Stimulated activated CD8-positive, alpha-beta memory T cell treated with anti-CD3 and anti-CD28 coated beads, Interleukin-4, amount 100 ng/mL, for 4 hours (primary cell): ENCODE measurements at places on chromosomes 3 and 15.

DNA sequence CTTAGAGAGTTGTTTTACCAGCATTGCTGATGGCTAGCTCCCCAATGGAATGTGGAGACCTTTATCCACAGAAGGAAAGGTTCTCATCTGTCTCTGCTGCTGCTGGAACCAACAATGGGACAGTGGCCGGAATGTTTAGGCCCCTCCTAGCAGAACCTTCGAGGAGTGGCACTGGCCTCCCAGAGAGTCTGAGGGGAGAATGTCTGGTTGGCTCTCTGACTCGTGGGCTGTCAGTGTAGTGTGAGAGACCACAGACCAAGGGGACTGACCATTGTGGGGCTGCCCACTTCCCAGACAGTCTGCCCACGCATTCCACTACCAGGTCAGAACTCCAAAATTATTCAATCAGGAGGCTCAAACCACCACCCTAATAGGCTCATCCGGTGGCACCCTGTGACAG lies 5.1 kb downstream of the RASL12 start:
- no peak for DNase-seq

- no peak for DNase-seq
These were observed 9.4 kb downstream of the SEMA3G start for GRCh38 chr3:52435246-52436101.

DNA sequence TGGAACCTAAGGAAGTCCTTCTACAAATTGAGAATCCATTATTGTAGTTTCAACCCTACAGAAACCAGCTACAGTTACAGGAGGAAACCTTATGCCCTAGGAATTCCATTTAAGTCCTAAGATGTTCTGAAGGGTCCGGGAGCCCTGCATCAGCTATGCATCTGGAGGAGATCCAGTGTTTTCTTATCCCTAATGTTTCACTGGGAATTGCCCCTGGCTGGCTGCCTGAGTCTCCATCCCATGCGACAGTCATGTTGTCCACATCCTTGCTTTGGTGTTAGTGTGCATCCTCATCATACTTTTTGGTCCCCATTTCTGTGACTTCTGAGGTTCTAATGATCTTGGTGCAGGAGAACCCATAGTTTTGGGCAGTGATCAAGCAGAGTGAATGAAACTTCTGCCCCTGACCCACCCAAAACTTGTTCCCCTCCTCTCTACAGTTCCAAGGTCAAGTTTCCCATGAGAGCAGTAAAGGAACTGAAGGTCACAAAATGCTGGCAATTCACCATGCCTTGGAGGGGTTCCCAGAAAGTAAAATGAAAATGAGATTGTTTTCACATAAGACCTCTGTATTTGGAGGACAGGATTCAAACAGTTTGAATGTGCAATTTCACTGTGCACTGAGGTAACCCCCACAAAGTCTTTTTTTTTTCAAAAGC lies 121.9 kb upstream of the PHLDB2 start:
- no peak for DNase-seq

DNA sequence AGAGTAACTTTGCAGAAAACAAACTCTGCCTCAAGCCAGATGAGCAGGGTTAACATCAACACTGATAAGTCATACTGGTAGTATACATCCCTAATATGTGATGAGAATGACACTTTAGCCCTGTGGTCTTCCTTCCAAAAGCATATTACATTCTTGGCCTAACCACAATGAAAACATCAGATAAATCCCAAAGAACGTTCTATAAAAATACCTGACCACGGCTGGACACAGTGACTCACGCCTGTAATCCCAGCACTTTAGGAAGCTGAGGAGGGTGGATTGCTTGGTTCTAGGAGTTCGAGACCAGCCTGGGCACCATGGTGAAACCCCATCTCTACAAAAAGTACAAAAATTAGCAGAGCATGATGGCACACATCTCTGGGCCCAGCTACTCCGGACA lies 4.7 kb downstream of the TMCC1 start:
- DNase-seq = no peak

GRCh38 chr15:40061212-40061901 lies 22.4 kb upstream of the SRP14 start:
- DNase-seq = no peak

- DNase-seq = no peak
These were observed 166.9 kb upstream of the UMPS start for GRCh38 chr3:124563376-124563775.

DNA sequence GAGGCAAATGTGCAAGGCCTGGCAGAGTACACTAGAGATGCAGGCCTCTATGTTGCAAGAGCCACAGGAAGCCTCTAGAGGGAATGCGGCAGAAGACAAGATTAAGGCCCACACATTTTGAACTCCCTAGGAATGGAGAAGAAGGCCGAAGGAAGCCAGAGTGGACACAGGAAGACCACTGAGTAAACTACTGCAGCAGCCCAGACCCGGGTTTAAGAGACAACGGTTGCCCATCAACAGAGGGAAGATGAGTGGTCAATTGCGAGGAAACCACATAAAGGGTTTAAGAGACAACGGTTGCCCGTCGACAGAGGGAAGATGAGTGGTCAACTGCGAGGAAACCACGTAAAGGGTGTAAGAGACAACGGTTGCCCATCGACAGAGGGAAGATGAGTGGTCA lies 14.6 kb downstream of the CHSY1 start:
- no peak for DNase-seq

DNA sequence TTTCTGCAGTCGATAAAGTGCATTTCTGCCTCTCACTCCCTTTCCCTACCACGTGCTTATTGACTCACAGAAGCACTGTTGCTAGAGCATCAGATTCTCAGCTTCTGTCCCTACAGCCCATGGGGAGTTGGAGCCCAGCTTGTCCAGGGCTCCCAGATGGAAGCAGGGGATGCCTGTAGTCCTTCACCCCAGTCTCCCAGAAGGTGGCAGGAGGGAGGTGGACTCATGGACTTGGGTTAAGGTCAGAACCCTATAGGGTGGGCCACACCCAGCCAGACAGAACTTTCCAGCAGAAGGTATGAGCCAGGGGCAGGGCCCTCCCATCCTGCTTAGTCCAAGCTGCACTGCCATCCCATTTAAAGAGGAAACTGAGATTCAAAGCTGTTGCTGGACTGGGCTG lies 33.1 kb upstream of the SEMA3F start:
- DNase-seq = no peak

GRCh38 chr3:121155028-121155427 lies 247.0 kb downstream of the STXBP5L start:
- no peak for DNase-seq

GRCh38 chr3:154334973-154335420 lies 10.7 kb upstream of the DHX36 start:
- no peak for DNase-seq

DNA sequence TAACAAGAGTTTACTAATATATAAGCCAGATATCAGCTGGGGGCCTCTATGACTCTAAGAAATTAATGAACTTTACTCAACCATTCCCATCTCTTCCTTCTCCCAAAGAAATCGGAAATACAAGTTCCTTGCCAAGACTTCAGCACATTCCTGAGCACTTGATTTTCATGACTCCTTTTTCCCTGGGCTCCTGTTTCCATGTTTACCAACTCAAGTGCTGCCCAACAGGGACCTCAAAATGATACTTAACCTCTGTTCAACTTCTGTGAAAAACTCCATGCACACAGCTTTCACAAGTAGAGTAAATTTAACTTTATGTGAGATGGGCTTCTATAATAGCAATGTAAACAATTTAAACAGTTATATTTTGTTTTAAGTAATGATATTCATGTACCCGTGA lies 315.8 kb upstream of the CDIN1 start:
- DNase-seq = no peak
